ENCODE measurements at places on chromosomes 4 and X.

- DNase-seq, result no peak
Measured at GRCh38 chr4:112214390-112215264, 17.0 kb upstream of the AP1AR start.

DNA sequence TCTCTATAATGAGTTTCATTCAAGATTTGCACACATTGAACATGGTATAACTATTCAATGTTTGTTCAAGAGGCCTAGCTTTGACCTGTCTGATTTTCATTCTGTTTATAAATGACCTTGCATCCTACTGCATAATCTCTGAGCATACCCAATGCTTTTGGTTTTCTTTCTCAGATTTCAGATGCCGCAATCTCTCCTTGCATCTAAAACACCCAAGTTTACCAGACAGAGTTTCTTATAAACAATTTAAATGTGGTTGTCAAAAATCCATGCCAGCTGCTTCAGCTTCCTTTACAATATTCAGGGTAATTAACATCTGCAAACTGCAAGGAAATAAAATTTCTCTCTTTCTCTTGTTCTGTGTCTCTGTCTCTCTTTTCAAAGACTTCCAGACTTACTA, 123.0 kb upstream of the PCDH18 start:
- no peak for DNase-seq

DNA sequence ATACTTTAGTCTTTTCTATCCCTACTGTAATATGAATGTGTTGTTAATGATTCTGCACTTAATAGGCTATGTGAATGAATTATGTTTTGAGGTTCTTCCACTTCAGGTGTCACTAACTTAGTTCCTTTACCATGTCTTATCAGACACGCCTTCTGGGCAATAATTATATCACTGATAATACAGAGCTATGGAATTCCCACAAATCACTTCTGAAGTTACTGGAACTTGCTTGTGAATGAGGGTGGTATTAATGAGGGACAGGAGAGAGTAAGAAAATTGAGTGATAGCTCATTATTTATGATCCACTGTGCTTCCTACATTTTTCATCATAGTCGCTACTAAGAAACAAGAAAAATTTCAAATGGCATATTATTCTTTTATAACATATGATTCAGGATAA, 130.0 kb downstream of the PDLIM5 start:
- no peak for DNase-seq

- DNase-seq, result no peak
Measured at GRCh38 chr4:62288808-62289541, 1088.8 kb downstream of the ADGRL3 start.

- no peak for DNase-seq
Measured at GRCh38 chr4:128979934-128980333, 113.4 kb downstream of the SCLT1 start.

DNA sequence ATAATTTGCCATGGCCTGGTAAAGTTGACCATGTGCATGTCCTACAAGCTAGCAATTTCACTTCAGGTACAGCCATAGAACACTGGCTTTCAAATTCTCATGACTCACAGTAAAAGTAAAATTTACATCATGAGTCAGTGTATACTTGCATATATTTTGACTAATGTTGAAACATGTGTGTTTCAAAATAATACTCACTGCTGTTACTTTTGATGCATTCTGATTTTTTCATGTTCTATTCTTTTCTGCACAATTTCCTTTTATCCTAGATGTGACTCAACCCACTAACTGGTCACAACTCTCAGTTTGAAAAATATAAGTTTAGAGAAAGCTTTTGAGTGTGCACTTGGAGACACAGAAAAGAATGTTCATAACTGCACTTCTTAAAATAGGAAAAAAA, 365.7 kb downstream of the FGF13 start:
- no peak for DNase-seq

- DNase-seq, result no peak
Measured at GRCh38 chr4:105992641-105993305, 97.5 kb downstream of the NPNT start.

DNA sequence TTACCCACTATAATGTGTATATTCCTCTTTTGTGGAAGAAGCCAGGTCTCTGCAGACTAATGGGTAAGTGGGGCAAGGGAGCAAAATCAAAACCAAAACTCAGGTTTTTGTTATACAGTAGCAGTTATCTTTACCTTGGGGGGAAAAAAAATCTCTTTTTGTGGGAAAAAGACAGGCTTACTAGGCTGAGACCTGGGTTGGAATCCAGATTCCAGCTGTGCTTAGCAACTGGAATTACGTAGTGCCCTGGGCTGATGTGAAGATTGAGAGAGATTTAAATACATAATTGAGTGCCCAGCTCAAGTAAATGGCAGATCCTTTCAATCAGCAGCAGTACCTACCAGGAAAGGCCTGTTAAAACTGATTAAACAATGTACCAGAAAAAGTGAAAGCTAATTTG, 15.4 kb upstream of the SCD5 start:
- DNase-seq, result no peak

DNA sequence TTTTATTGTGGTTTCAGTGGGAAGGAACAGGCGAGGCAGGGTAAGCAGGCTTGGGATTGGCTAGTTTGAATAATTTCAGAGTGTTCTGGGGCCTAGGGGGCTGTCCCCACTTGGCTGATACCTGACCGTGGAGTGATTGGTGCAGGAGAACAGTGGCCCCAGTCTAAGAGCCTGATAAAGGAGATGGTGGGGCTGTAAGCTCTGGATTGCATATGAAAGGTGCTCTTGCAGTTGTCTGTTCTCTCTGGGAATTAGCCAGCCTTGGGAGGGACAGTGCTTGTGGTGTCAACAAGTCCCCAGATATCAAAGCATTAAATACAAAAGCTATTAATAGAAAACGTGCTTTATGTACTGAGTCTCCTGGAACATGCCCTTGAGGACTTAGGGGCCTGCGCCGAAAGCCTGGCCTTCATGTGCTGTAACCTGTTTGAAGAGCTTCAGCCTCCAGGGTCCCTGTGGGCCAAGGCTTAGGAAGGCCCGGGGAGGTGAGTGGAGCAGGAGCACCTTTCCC, 30.4 kb upstream of the CLTRN start:
- no peak for DNase-seq

- DNase-seq, result no peak
Measured at GRCh38 chr4:103060453-103061148, 16.0 kb downstream of the SLC9B2 start.

DNA sequence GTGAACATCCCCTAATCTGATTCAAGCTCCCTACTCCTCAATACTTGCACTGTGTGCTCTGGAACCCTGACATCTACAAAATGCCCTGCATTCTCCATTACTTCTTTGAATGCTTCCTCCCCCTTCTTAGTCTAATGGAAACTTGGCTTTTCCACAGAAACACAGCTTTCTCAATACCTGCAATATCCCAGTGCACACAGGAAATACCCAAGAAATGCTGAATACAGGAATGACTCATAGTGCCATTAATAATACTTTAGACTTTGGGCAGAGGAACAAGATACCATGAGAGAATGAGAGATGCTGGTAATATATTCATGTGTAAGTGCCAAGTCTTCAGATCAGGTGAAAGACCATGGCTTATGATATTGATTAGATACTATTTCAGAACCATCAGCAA, 5.6 kb downstream of the QRFPR start:
- DNase-seq, result no peak

- no peak for DNase-seq
Measured at GRCh38 chr4:3463556-3464348, 646 bp downstream of the DOK7 start.

GRCh38 chr4:147944249-147944648, 212.4 kb downstream of the ARHGAP10 start:
- DNase-seq, result no peak

DNA sequence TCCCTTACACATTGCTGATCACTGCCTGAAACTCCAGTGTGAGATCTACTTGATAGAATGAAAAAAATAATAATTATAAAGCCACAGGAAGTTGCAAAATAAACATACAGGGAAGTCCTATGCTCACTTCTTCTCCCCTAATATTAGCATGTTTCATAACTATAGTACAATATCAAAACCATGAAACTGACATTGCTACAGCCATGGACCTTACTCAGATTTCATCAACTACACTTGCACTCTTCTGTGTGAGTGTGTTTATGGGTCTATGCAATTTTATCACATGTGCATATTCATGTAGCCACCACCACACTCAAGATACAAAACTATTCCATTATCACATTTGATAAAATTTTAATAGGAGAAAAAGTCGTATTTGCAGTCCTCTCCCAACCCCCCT, 57.3 kb downstream of the SPINK2 start:
- no peak for DNase-seq

- DNase-seq, result no peak
Measured at GRCh38 chr4:53122280-53123116, 243.4 kb downstream of the SCFD2 start.

DNA sequence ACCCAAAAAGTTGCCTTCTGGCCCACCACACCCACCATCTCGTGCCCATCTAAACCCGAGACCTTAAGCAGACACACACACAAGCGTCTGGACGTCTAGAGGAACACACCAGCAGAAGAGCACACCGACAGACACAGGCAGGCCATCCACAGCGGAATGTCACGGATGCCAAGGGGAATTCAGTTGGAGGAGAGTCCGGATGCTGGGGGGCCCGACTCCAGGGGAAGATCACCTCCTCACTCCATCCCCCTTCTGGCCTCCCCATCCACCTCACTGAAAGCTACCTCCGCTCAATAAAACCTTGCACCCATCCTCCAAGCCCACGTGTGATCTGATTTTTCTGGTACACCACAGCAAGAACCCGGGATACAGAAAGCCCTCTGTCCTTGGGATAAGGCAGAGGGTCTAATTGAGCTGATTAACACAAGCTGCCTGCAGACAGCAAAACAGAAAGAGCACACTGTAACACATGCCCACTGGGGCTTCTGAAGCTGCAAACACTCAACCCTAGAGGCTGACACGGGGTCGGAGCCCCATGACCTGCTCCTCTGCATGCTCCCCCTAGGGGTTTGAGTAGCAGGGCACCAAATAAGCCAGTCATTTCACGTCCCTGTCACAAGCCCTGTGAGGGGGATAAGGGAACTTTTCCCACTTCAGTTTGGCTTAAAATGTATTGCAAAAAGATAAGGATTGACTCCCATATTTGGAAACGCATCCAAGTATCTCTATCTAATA, 339.6 kb upstream of the PCDH10 start:
- DNase-seq, result no peak

- no peak for DNase-seq
Measured at GRCh38 chr4:80237992-80238391, 28.5 kb upstream of the FGF5 start.

DNA sequence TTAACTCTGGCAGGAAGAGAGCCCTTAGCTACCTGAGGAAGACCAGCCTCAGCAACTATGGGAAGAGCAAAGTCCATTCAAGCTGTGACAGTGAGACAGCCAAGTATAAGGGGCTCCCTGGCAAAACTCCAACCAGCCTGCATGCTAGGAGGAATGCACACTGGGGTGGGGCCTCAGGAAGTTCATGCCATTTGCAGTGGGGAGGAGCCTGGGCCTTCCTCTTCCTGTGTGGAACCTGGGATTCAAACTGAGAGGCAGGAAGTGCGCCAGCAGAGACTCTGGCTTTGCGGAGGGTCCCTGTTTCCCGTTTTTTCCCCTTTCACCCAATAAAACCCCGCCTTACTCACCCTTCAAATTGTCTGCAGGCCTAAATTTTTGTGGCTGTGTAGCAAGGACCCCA, 33.0 kb downstream of the TFDP3 start:
- DNase-seq, result no peak

GRCh38 chr4:184902550-184902949, 76.8 kb upstream of the ACSL1 start:
- no peak for DNase-seq

DNA sequence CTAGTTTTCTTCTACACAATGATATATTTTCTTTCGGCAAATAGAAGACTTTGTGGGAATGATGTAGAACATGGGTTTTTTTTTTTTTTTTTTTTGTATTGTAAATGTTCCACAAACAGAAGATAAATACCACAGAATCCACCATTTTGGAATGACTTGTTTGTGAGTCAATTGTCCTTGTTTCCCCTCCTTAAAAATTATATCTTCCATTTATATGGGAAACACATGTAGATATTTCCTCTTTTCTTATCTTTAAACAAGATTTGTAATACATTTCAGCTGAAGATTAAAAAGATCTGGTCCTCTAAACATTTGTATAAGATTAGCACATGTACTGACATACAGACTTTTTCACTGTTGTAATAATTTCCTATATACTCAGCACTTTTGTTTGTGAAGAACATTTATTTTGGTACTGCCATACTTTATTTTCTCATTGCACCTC, 304.6 kb downstream of the SPRY1 start:
- DNase-seq, result no peak

GRCh38 chr4:15385515-15385914, 42.3 kb upstream of the C1QTNF7 start:
- DNase-seq, result no peak

- DNase-seq, result no peak
Measured at GRCh38 chr4:174038481-174038880, 245.0 kb downstream of the FBXO8 start.

Measured in activated CD4-positive, alpha-beta T cell treated with anti-CD3 and anti-CD28 coated beads, Interleukin-2, amount 50 U/mL, for 24 hours (primary cell).